ENCODE measurements at places on chromosomes 7 and 10.

DNA sequence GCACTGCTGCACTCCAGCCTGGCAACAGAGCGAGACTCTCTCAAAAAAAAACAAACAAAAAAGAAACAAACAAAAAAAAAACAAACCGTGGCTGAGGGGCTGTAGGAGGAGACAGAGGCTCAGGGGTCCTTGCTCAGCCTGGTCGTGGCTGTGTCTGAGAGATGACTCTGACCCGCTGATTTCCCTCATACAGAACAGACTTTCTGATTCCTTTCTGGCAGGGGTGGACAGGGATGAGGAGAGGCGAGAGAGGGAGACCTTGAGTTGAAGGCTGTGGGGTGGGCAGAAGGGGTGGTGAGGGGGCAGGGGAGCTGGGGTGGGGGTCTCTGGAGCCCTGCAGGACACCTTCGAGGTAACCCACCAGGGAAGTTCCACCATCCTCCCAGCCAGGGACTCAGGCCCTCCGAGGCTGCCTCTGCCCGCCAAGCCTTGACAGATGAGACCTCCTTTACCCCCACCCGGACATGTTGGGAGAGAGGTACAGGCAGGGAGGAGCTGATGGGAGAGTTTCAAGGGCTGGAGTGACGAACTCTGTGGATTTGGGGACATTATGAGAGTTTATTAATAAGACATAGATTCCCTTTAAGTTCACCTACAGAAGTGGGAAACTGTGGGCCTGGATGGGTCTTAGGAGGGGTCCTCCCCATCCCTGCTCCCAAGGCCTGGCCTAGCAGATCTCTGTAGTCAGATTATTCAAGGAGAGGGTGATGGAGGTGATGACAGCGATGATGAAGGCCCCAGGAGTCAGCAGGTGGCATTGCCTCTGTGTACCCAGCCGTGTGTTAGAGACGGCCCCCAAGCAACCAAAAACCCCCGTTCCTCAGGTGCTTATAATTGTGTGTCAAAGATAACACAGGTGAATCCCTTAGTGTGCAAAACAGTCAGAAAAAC lies 2.0 kb downstream of the MUC12 start:
- DNase-seq: no peak

DNA sequence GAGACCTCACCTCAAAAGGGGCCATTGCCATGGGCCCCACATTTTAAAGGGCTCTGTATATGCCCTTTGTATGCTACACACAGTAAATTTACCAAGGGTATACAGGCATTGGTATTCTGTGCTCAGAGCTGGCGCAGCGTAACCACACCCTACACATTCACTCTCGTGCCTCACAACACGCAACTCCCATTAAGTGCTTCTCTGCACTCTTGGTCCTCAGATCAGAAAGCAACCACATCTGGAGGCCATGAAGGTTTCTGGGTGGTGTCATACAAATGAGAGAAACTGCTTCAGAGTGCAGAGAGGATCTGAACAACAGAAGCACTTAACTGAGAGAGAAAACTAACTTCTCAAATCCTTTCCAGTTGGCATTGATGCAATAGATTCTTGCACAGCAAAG lies 9.4 kb upstream of the CACUL1 start:
- DNase-seq: no peak

GRCh38 chr7:83267141-83267631 lies 104.5 kb upstream of the PCLO start:
- DNase-seq: no peak

DNA sequence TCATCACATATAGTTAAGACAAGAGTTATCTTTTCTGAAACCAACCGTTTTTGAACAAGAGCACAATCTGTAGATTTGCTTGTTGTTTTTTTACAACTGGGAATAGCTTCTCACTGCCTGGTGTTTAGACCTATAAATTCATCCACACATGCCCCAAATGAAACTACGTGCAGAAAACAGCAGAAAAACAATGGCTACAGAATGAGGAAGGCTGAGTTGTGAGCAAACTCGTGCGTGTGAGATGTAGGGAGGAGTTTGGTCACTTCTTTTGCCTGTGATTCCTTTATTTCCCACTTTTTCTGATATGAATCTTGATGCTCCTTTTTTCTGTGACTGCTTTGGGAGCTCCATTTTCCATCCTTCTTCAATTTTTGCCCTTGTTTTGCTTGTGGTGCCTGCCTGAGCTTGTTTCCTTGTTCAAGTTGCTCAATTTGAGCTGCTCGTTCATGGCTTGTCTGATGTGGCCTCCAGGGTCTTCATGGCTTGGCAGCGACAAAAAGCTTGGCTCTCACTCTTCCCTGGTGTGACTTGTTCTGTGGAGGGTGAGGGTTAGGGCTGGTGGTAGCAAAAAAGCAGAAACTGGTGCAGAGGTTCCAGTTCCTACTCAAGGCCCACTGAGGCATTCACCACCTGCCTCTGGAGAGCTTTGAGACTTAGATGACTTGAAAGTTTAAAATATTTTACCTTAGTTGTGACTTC lies 76.9 kb downstream of the ZNF365 start:
- no peak for DNase-seq

DNA sequence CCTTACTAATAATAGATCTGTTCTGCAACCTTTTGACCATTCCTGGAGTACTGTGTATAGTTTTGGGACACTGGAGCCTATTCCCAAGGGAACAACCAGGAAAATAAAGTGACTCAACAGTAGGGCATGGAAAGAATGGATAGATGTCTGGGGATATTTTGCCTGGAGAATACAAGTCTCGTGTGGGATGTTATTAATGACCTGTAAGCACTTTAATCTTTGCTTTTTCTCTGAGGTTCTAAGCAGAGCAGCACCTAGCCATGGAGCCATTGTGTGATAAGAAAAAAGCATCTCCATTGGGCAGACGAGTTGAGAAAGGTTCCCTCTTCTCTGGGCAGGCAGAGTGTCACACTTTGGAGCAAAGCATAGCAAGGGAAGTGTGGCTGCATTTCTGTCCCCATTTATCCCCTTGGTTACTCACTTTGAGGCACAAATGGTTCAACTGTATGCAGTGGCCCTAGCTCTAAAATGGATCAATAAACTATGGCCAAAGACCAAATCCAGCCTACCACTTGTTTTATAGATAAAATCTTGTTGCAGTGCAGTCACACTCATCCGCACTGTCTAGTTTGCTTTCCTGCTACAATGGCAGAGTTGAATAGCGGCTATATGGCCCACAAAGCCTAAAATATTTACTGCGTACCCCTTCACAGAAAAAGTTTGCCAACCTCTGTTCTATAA lies 21.0 kb upstream of the CCDC71L start:
- no peak for DNase-seq

DNA sequence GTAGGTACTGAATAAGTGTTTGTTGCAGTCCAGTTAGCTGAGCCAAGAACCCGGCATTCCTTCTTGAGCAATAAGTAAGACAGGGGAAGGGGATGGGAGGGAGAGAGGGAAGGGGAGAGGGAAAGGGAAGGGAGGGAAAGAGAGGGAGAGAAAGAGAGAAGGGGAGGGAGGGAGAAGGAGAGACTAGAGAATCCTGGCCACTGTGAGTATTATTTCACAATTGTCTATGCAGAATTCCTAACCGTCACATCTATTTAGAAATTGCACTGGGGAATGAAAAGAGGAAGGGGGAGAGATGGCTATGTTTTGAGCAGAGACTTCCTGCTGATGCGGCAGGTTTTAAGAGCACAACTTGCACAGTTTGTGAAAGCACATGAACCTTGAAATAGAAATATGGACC lies 251.4 kb upstream of the ZMIZ1 start:
- no peak for DNase-seq

DNA sequence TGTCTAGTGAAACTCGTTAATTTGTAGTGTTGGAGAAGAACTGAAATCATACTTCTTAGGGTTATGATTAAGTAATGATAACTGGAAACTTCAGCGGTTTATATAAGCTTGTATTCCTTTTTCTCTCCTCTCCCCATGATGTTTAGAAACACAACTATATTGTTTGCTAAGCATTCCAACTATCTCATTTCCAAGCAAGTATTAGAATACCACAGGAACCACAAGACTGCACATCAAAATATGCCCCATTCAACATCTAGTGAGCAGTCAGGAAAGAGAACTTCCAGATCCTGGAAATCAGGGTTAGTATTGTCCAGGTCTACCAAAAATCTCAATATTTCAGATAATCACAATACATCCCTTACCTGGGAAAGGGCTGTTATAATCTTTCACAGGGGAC lies 187.6 kb downstream of the CFTR start:
- DNase-seq: no peak

DNA sequence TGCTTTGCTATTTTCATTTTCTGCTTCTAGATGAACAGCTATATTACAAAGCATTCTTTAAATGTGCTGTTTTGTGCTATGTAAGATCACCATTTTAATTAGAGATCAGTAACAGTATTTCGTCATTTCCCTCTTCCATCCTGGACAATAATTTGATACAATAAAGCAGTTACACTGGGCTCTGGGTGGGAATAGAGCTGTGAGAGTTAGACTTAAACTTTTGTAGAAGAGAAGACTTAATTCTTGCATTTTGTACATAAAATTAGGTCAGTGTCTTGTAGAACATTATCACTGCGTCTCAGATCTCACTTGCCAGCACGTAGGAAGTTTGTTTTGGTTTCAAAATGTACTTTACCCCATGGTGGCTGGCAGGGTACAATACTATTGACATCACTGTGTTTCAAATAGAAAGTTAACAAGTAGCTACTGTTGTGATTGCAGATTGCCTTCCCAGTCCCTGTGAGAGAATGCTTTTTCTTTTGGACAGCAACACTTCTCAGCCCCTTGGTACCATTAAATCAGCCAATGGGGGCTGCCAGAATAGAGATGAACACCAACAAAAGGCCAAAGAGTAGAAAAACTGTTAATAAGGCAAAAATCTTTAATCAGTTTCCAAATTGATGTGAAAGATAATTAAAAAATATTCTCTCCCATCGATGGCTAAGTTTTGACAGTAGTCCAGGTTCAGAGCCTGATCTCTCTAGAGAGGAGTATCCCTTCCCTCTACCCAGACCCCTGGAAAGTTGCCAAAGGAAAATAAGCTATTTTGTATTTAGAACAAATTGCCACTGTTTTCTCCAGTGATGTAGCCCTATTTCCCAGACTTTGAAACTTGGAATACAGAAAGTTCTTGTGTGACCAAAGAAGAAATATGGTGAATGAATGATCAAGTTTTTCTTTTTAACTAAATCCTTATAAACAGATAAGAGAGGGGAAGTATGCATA lies 35.1 kb downstream of the SMNDC1 start:
- DNase-seq: peak; percentile 13

- no peak for DNase-seq
These were observed 1.1 kb upstream of the NDUFB2 start for GRCh38 chr7:140695381-140695780.

DNA sequence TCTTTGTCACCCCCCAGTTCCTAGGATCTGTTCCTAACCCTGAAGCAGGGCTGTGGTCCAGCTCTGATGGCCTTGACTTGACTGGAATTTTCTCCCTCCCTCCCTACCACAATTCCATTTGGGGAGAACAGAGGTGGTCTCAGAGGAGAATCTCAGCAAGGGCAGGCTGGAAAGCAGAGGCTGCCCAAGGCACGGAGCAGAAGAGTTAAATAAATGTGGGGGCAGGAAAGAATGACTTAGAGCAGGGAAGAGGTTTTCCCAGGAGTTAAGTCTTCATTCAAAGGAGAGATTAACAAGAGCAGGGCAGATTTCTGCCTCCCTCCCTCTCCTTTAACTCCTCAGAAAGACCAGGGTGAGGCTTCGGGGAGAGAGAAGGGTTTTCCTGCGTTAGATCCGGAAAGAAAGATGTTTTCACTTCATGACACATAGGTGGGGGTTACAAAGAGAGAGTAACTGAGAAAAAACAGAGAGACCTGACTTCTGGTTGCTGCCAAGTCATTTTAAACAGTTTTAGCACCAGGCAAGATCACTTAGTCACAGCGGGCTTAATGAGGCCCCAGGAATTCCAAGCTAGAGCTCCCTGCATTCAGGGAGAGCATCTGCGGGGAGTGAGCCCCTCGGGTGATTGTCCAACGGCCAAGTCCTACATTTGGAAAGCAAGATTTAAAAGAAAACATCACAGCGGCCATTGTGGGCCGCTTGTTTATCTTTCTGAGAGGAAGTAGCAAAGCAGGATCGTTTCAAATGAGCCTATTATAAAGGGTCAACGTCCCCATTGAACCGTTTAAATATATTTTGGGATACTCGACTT lies 78.7 kb downstream of the ARHGAP22 start:
- no peak for DNase-seq

DNA sequence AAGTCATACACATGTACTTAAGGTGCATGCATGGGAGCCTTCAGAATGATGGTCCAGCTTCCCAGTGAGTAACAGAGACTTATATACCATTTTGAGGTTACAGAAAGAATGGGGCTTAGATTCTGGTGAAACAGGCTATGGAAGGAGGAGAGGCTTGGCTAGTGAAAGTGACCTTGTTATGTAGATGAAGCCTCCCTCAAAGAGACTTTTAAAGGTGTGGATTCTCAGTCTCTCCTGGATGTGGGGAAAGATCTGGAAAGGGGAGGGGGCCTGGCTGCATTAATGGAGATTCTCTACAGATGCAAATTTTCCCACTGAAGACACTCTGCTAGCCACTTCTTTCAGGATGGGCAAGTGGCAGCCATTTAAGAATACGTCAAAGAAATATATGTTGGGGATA lies 5.5 kb downstream of the RASSF4 start:
- DNase-seq: no peak

- no peak for DNase-seq
These were observed 103.0 kb upstream of the LRRTM3 start for GRCh38 chr10:66822801-66823200.

DNA sequence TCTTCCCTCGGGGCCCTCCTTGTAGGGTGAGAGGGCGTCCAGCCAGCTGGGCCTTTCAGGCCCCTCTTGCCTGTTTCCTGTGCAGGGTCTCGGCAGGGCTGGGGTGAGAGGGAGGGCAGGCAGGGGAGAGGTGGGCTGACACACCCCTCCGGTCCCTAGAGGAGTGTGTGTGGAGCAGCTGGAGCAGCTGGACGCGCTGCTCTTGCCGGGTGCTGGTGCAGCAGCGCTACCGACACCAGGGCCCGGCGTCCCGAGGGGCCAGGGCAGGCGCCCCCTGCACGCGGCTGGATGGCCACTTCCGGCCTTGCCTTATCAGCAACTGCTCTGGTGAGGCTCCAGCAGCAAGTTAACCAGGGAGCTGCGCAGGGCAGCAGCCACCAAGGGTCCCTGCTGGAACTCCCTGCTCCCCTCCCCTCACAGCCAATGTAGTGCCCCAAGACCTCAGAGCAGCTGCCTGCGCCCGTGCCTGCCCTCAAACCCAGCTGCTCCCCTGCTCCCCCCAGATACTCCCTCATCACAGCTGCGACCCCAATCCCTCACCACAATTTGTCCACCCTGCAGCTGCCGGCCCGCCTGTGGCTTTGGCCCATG lies 15.7 kb upstream of the ZNF862 start:
- no peak for DNase-seq

GRCh38 chr10:36446881-36447280 lies 678.5 kb upstream of the ANKRD30A start:
- DNase-seq: no peak

- no peak for DNase-seq
These were observed 142.8 kb upstream of the MBL2 start for GRCh38 chr10:52915391-52915790.
